ENCODE measurements at places on chromosomes 11 and 22.

DNA sequence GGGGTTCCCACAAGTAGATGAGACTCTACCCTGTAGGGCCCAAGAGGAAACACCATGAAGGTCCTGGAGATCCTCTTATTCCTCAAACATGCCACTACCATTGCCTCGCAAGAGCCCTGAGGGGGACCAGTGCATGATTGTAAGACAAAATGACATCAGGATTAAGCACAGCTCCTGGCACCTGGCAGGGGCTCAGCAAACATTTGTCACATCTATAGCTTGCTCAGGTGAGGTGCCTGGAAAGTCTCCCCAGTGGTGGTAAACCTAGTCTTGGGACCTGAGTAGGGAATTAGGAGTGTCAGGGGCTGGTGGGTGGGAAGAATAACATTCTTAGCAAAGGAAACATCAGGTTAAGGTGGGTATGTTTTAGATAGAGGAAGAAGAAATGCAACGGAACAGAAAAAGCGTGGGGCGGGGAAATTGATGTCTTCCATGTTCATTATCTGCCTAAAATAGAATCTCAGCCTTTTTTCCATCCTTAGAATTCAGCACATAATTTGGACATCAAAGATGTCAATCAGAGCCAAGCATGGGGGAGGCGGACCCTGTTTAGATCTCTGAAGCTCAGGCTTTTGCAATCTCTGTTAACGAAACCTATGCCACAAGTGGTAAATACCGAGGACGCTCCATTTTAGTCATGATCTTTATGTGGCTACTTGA is 924 bp downstream of the YPEL1 start:
- no peak for DNase-seq

GRCh38 chr11:11992257-11993212 is 15.9 kb downstream of the DKK3 start:
- DNase-seq, result no peak

- DNase-seq, result no peak
Measured at GRCh38 chr22:43308060-43308830, 34.9 kb downstream of the SCUBE1 start.

- no peak for DNase-seq
Measured at GRCh38 chr11:65779669-65779918, 1.2 kb downstream of the AP5B1 start.

- DNase-seq, result no peak
Measured at GRCh38 chr11:117501237-117501898, 173.7 kb downstream of the CEP164 start.

DNA sequence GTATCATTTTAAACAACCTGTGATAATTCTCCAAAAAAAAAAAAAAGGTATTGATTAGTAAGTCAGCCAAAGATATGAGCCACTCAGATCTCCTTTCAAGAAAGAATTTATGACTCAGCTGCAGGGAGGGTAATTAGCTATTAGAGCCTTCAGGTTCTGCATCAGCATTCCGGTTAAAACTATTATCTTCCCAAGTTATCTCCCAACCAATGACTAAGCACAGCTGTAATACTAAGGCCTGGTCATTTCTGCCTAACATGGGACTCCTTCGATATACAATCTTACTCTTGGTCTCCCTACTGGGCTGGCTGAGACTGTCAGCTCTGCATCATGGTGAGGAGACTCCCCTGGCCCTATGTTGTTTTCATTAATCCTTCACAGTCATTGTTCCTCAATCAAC is 60.4 kb downstream of the SBF2 start:
- no peak for DNase-seq

- DNase-seq, result no peak
Measured at GRCh38 chr11:75574698-75575602, 12.9 kb downstream of the SERPINH1 start.

DNA sequence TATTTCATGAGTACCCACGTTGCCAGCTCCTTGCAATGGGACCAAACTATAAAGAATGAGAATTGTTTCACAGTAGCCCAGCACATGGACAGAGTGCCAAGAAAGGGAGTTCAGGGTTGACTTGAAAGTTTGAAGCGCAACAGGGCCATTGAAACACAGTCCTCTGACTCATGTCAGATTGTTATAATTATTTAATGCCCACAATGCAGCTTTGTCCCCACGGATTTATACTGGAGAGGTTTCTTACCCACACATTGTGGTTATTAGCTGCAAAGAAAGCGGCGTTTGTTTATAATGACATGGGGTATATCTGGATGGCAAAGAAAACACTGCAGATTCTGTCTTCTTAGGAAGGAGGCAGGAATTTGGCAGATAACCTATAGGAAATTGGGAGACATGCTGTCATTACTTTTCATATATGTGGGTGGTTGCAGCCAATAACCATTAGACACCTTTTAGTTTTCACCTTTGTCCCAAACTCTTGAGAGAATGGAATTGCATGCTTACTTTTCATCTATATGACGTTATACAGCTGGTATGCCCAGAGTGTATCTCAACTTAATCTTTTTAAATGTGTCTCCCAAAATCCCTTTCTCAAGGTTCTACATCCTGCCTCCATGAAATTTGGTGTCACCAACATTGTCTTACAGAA is 143.6 kb downstream of the TEAD1 start:
- DNase-seq, result no peak

- DNase-seq, result peak; percentile 72
Measured at GRCh38 chr11:119338318-119338890, 2.3 kb downstream of the C1QTNF5 start.

DNA sequence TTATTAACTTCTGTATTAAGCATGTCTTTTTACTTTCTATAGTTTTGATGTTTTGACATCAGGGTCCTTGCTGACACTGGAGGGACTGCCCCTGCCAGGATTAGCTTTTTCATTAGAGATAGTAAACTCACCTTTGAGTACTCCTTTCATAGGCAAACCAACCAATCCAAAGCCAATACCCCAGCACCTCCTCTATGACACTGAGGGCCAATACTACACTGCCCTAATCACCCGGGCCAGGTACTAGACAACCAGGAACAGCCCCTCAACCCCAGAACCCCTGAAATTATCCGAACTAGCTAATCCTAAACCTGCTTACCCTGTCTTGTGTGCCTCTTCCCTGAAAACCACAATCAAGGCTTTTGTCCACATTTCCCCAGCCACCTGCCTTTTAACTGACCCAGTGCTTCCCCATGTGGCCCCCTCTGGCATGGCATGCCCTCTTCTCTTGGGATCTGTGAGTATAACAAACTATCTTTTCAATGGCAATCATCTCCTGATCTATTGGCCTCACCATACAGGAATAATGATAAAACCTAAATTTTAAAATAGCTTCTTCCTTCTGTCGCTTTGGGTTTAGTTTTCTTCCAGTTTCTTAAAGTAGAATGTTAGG is 31.2 kb downstream of the RAB6A start:
- no peak for DNase-seq

GRCh38 chr22:25083807-25084200 is 115.9 kb upstream of the CRYBB3 start:
- DNase-seq, result no peak

Measured in stimulated activated CD4-positive, alpha-beta T cell treated with anti-CD3 and anti-CD28 coated beads, Interleukin-2, amount 100 ng/mL, for 24 hours (primary cell).